CD14-positive monocyte (primary cell): ENCODE measurements at places on chromosomes 12 and 14. TPM values are rescaled to one million over a fixed set of nuclear protein-coding genes. Genes with fewer than 3 reads are reported as not detected.

GRCh38 chr12:8032242-8033152 is at the start of gene FOXJ2:
Gene FOXJ2, plus strand, starts transcription at chr12:8032716. Its CDS starts 7,117 bp downstream, at chr12:8039833.
- no peaks in the 10 kb centered on the region for H3K36me3 ChIP-seq
- no peaks in the 10 kb centered on the region for H3K27me3 ChIP-seq
- H3K4me3 ChIP-seq = peak within 1 kb of the TSS; percentile 94
- peak; percentile 56 for DNase-seq
- peaks cover 53% of the 10 kb centered on the region for H3K4me1 ChIP-seq

DNA sequence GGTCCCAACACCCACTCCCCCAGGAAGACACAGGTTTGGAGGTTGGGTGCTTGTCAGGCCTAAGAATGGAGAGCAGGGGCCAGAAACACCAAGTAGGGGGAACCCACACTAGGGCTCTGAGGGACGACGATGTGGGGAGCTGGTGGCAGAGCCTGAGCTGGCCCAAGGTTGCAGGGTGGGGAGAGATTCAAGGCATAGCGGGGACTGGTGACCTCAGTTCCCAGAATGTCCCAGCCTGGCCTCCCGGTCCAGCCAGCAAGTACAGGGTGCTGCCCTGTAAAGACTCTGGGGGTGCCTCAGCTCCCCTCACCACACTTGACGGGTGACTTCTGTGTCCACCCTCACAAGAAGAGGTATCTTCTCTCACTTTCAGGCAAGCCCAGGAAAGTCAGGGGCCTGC is 86.7 kb downstream of the ALG10 start:
- H3K36me3 ChIP-seq = no peaks in the 10 kb centered on the region
- no peak for DNase-seq
- H3K27me3 ChIP-seq = no peaks in the 10 kb centered on the region
- no peak overlapping the region for H3K27ac ChIP-seq

- no peaks in the 10 kb centered on the region for H3K4me1 ChIP-seq
- H3K36me3 ChIP-seq = no peaks in the 10 kb centered on the region
- H3K27ac ChIP-seq = no peak overlapping the region
- H3K27me3 ChIP-seq = no peaks in the 10 kb centered on the region
- no peak overlapping the region for H3K4me3 ChIP-seq
Measured at GRCh38 chr12:93526786-93527428, 45.6 kb upstream of the SOCS2 start.

- no peaks in the 10 kb centered on the region for H3K36me3 ChIP-seq
- H3K27me3 ChIP-seq = peaks cover 4% of the 10 kb centered on the region
- H3K4me3 ChIP-seq = no peak overlapping the region
- DNase-seq = no peak
Measured at GRCh38 chr14:61264651-61265050, 16.5 kb downstream of the TMEM30B start.

LMNTD1 gene
- polyA plus RNA-seq = not detected in 2 replicates

PRICKLE1 gene
- 2.6 TPM for polyA plus RNA-seq

DNA sequence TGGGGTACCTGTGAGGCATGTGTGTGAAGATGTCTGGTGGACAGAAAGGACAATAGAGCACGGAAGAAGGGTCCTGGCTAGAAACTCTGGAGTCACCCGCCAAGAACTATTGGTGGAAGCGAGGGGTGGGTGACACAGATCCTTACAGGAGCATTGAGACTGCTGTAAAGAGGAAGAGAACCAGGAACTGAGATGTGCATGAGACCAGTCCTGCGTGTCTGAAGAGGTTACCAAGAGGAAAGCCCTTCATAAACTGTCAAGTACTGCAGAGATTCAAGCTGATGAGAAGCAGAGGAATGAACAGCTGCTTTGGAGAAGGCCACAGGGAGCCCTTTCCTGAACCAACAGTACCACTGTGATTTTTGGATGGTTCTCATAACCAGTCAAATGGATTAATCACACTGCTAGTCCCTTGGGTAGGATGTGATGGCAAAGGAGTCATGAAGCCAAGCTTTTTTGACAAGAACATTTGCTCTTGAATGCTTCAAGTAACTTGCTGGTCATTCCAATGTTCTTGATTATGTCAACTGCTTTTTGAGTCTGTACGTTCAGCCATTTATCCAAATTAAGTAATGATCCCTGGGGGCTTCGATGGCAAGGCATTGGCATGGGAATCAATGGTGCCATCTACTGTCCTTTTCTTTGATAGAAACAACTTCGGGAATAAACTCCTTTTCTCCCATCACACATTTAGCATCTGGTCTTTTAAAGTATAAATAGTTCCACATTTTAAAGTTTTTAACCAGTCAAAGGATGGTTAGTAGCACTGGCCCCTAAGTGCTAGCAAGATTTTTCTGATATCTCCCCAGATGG is 42.9 kb downstream of the GPR135 start:
- no peak for DNase-seq
- H3K36me3 ChIP-seq = no peaks in the 10 kb centered on the region
- H3K4me1 ChIP-seq = peaks cover 19% of the 10 kb centered on the region

GUCY2C gene
- polyA plus RNA-seq = 0.10 TPM

DNA sequence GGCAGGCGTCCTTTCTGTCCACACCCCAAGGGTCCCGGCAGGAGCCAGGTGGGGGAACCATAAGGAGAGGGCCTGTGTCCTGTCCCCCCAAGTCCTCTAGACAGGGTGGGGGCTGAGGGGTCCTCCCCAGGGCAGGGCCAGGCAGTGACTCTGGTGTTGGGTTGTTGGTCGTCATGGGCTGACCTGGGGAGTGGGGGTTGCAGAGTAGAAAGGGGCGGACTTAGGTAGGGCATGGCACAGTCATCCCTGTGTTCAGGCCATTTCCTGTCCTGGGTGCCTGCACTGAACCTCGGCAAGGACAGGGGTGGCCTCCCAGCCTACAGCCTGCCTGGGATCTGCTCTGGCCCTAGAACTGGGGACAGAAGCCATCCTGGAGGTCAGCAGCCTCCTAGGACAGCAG is 356.2 kb downstream of the TMEM121 start:
- no peak overlapping the region for H3K4me3 ChIP-seq
- DNase-seq = no peak
- no peak overlapping the region for H3K27ac ChIP-seq
- H3K4me1 ChIP-seq = peaks cover 9% of the 10 kb centered on the region

DNA sequence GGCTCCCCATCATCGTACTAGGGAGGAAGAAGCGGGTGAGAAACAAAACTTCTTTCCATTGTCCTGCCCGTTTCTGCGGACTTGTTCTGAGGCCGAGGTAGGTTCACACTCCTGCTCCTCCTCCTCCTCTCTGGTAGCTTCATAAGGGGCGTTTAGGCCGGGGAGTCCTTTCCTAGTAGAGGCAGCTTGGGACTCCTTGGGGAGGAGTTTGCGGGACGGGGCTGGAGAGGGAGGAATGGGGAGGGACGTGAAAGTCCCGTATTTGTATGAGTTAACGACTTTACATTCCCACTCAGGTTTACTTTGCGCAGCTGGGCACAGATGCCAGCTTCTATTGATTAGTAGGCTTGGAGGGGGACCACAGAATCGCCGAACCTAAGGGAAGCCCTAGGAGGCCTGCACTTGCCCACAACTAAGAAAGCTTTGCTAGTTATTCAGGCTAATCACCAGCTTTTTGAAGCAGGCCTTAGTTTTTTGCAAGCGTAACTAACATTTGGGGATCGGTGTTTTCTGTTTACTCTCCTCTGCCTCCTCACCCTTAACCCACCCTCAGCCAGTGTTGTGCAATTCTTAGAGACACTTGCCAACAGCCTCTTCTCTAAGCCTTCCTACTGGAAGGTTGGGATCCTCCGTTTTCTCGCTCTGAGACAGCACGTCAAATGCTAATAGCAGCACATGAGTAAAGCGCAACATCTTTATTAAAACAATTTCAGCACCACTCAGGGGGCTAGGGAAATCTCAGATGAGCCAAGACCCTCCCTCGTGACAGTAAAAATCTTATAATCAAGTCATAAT is 499 bp downstream of the RNASE4 start:
- H3K27ac ChIP-seq = peak overlapping the region; percentile 96
- peak overlapping the region; percentile 91 for H3K4me3 ChIP-seq
- no peaks in the 10 kb centered on the region for H3K27me3 ChIP-seq
- H3K4me1 ChIP-seq = peaks cover 56% of the 10 kb centered on the region
- no peak for DNase-seq

DNA sequence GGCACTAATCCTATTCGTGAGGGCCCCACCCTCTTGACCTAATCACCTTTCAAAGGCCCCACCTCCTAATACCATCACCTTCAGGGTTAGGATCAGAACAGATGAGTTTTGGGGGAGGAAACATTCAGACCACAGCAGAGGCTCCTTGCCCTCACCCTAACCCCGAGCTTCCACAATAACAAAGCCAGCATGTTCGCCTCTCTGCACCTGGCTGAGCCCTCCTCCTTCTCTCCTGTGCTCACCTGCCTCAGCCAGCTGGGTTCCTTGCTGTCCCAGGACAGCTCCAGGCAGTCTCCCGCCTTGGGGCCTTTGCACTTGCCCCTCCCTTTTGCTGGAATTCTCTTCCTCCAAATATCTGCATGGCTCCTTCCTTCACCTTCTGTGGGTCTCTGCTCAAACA is 9.7 kb upstream of the RAN start:
- H3K4me3 ChIP-seq = no peak overlapping the region
- H3K4me1 ChIP-seq = no peaks in the 10 kb centered on the region
- no peaks in the 10 kb centered on the region for H3K27me3 ChIP-seq
- no peaks in the 10 kb centered on the region for H3K36me3 ChIP-seq
- no peak for DNase-seq

- H3K27ac ChIP-seq = no peak overlapping the region
- no peak for DNase-seq
- H3K36me3 ChIP-seq = no peaks in the 10 kb centered on the region
- no peak overlapping the region for H3K4me3 ChIP-seq
Measured at GRCh38 chr12:92003701-92004100, 141.9 kb downstream of the BTG1 start.

CKAP4 gene
- polyA plus RNA-seq = 41.8 and 55.9 TPM in 2 replicates

GRCh38 chr12:68335462-68335861 is 3.3 kb upstream of the MDM1 start:
- no peak overlapping the region for H3K4me3 ChIP-seq
- H3K4me1 ChIP-seq = peaks cover 17% of the 10 kb centered on the region
- no peak for DNase-seq
- no peaks in the 10 kb centered on the region for H3K27me3 ChIP-seq
- no peak overlapping the region for H3K27ac ChIP-seq
- no peaks in the 10 kb centered on the region for H3K36me3 ChIP-seq

PRIMA1 gene
- not detected for polyA plus RNA-seq

DNM1L gene
- 12.0 and 45.6 TPM in 2 replicates for polyA plus RNA-seq

KRT74 gene
- polyA plus RNA-seq = not detected

DNA sequence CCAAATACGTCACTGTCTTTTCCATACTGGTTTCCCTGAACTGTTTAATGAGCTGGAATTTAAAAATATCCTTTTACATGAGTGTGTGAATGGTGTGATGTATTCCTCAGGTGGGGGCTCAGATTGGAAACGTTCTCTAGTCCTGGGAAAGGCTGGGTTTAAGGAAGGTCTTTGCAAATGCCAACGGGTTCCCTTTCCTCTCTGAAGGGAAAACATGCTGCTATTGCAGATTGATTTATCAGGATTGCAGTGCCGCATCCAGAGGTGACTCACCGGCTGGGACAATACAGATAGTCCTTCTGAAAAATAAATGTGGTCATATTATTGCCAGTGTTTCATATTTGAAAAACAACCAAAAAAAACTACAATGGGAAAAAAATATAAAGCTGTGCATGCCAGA is 193.1 kb upstream of the FLRT2 start:
- H3K4me1 ChIP-seq = no peaks in the 10 kb centered on the region
- no peaks in the 10 kb centered on the region for H3K27me3 ChIP-seq
- no peak for DNase-seq
- no peak overlapping the region for H3K4me3 ChIP-seq
- no peaks in the 10 kb centered on the region for H3K36me3 ChIP-seq

GRCh38 chr12:96368233-96368632 is 32.0 kb downstream of the CDK17 start:
- H3K36me3 ChIP-seq = no peaks in the 10 kb centered on the region
- H3K4me1 ChIP-seq = peaks cover 6% of the 10 kb centered on the region
- no peak overlapping the region for H3K27ac ChIP-seq
- no peak for DNase-seq
- H3K4me3 ChIP-seq = no peak overlapping the region

GPR68 gene
- polyA plus RNA-seq = 0.07 and 0.13 TPM in 2 replicates

DNA sequence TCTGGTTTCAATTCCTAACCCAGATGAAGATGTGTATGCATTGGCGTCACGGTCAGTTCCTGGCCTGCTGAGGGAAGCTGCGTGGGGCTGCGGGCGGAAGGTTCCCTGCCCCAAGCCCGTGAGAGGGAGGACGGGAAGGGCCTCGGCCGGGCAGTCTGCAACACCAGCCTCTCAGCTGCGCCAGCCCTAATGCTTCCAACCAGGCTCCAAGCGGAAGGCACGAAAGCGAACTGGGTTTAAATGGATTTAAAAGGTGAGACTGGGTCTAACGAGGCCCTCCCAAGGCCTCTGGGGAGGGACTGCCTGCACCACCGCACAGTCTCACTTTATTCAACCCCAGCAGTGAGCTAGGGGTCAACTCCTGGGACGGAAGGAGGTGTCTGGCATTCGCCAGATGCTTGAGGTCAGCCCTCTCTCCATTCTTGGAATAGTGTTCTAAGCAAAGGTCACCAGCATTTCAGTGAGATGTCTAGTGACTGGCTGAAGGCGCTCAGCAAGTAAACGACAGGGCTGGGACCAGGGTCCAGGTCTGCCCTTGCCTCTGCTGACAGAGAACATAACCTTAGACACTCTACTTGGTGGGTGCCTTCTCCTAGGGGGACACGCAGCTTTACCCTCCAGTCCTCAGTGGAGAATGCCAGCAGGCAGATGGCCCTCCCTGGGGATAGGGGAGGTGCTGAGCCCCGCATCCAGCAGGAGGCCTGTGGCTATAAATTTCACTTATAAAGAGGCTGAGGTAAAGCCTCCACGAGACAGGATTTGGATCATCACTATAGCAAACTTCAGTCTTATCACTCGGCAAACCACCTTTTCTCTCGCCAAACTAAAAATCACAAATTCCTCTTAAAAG is 92.2 kb downstream of the PIWIL1 start:
- H3K36me3 ChIP-seq = no peaks in the 10 kb centered on the region
- no peak overlapping the region for H3K4me3 ChIP-seq
- no peak for DNase-seq
- H3K27me3 ChIP-seq = no peaks in the 10 kb centered on the region
- H3K27ac ChIP-seq = no peak overlapping the region

STK38L gene
- 29.5 TPM for polyA plus RNA-seq

GRCh38 chr14:90703841-90704737 is 112.1 kb downstream of the TTC7B start:
- peaks cover 5% of the 10 kb centered on the region for H3K4me1 ChIP-seq
- no peaks in the 10 kb centered on the region for H3K27me3 ChIP-seq
- no peak overlapping the region for H3K27ac ChIP-seq
- no peak overlapping the region for H3K4me3 ChIP-seq

DNA sequence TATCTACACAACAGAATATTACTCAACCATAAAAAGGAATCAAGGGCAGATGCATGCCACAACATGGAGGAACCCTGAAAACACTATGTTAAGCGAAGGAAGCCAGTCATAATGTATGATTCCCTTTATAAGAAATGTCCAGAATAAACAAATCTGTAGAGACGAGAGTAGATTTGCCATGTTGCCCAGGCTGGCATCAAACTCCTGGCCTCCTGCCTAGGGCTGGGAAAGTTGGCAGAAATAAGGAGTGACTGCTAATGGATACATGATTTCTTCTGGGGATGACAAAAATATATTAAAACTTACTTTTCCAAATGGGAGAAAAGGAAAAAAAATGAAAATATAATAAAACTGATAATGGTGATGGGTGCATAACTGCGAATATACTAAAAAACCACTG is 10.9 kb downstream of the CLIP1 start:
- no peak overlapping the region for H3K27ac ChIP-seq
- H3K27me3 ChIP-seq = no peaks in the 10 kb centered on the region
- H3K4me3 ChIP-seq = no peak overlapping the region
- no peak for DNase-seq
